ENCODE measurements at places on chromosomes 5 and 9. TPM values are rescaled to one million over a fixed set of nuclear protein-coding genes. Genes with fewer than 3 reads are reported as not detected.

- no peak for DNase-seq
Measured at GRCh38 chr9:13990331-13990730, 323.6 kb downstream of the NFIB start.

- DNase-seq: no peak
Measured at GRCh38 chr5:62369039-62369438, 34.7 kb downstream of the DIMT1 start.

IL3 gene
- total RNA-seq: not detected

GRCh38 chr5:144815131-144815530, 644.5 kb downstream of the KCTD16 start:
- DNase-seq: no peak

CDO1 gene
- 2.8 TPM for total RNA-seq

LCN15 gene
- 2.8 TPM for total RNA-seq

NTRK2 gene
- total RNA-seq: 5.0 TPM

GABRB2 gene
- not detected for total RNA-seq

GRCh38 chr9:137156567-137157375, 13.1 kb downstream of the LRRC26 start:
- DNase-seq: no peak

- DNase-seq: peak; percentile 26
Measured at GRCh38 chr5:171614971-171615653, 170.5 kb upstream of the SMIM23 start.

DNA sequence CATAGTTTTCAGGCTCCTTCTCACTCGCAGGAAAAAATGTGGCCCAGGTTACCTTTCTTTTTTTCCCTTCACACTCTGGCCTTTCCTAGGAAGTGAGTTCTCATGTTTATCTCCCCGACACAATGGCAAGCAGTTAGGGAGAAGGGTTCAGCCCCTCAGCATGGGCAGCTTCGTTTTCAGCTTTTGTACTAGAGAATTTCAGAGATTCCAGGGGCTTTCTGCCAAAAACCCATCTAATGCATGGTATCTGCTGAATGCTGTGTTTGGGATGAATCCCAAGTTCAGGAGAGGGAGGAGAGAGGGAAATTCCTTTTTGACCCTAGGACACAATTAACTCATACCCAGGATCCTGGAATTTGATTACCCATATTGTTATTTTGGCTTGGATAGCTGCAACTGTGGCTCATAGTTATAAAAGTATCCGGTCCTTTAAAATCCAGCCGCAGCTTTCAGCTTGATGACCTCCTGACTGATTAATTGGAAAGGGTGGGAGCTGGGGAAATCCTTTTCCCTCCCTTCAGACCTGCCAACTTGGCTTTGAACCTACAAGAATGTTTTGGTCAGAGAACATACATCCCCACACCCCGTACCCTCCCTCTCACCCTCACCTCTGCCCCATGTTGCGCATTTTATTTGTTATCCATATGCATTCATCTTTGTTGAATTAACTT, 78.4 kb downstream of the TMEM252 start:
- peak; percentile 30 for DNase-seq

FRRS1L gene
- 0.42 TPM for total RNA-seq

DNA sequence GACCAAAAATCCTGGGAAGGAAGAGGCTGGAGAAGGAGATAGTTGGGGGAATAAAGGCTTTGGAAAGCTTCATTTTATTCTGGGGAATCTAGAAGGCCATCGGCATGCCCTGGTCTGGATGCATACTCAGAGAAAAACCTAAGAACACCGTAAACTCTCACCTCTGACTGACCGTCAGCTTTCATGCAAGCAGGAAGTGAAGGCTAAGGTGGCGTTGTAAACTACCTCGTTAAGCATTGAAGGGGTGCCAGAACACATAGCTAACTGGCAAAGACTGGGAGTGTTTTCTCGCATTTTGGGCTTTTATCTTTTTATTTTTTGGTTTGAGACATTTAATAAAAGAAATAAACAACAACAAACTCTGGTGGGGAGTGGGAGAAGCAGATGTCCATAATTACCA, 2.6 kb upstream of the SLC38A9 start:
- no peak for DNase-seq

GPR107 gene
- 29.2 TPM for total RNA-seq

UBE2D2 gene
- 140 TPM for total RNA-seq

DNA sequence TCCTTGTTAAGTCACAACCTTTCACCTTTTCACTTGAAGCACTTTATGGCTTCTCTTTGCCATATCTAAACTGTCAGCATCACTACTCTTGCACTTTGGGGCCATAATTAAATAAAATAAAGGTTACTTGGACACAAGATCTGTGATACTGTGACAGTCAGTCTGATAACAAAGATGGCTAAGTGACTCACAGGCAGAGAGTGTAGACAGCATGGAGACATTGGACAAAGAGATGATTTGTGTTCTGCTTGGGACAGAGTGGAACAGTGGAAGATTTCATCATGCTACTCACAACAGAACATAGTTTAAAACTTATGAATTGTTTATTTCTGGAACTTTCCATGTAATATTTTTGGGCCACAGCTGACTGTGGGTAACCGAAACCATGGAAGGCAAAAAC, 81.7 kb upstream of the SMC5 start:
- no peak for DNase-seq
